ENCODE measurements at places on chromosomes 11 and 22. TPM values are rescaled to one million over a fixed set of nuclear protein-coding genes. Genes with fewer than 3 reads are reported as not detected.

Gene CCDC89
- total RNA-seq = 5.0 TPM

Gene APOA4
- total RNA-seq = not detected

Gene HINFP
- 15.2 TPM for total RNA-seq

Gene GGT5
- total RNA-seq = 0.91 TPM

Gene P2RX3
- total RNA-seq = not detected

Gene SHANK3
- total RNA-seq = 0.12 TPM

Gene PKNOX2
- 15.1 TPM for total RNA-seq

Gene NXPE4
- total RNA-seq = not detected

Gene FADS2
- total RNA-seq = 13.3 TPM

Gene OR5I1
- total RNA-seq = not detected

Gene MS4A7
- not detected for total RNA-seq

Gene CARD18
- total RNA-seq = not detected

Gene MMP27
- not detected for total RNA-seq

Gene MGAT3
- not detected for total RNA-seq

Gene TMEM25
- 8.7 TPM for total RNA-seq

Gene NCF4
- total RNA-seq = not detected

Gene MMP12
- total RNA-seq = not detected

Gene C11orf87
- total RNA-seq = not detected

Gene KLHDC7B
- 0.05 TPM for total RNA-seq

Gene C11orf52
- total RNA-seq = 1.4 TPM

Gene WBP2NL
- total RNA-seq = not detected

Gene TPBGL
- total RNA-seq = not detected

Gene CRACR2B
- total RNA-seq = 1.9 TPM

All from SJCRH30 (cell line).